ENCODE measurements at places on chromosomes 6 and 20. TPM values are rescaled to one million over a fixed set of nuclear protein-coding genes. Genes with fewer than 3 reads are reported as not detected.

- H3K36me3 ChIP-seq: no peaks in the 10 kb centered on the region
- H3K27ac ChIP-seq: no peak overlapping the region
- no peaks in the 10 kb centered on the region for H3K4me1 ChIP-seq
Observed at GRCh38 chr6:141254336-141254735, 878.4 kb upstream of the GJE1 start.

The COL21A1 gene
- total RNA-seq: not detected

- DNase-seq: peak; percentile 78
- H3K36me3 ChIP-seq: peaks cover 10% of the 10 kb centered on the region
- peaks cover 4% of the 10 kb centered on the region for H3K4me1 ChIP-seq
Observed at GRCh38 chr6:38057994-38058393, 238.5 kb downstream of the ZFAND3 start.

The SPTLC3 gene
- total RNA-seq: 1.4 TPM

DNA sequence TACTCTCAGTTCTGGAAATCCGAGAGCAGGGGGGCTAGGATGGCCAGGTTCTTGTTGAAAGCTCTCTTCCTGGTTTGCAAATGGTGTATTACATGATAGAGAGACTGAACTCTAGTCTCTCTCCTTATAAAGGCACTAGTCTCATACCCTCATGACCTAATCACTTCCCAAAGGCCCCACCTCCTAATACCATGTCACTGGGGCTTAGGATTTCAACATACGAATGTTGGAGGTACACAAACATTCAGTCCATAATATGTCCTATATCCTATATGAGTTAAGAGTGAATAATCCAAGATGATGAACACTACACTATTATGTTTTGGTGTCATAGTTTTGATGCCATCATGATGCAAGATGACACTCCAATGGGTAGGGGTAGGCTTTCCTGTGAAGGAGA lies 20.0 kb upstream of the TXLNB start:
- no peaks in the 10 kb centered on the region for H3K36me3 ChIP-seq
- peak; percentile 27 for DNase-seq
- H3K27me3 ChIP-seq: no peaks in the 10 kb centered on the region
- H3K4me3 ChIP-seq: no peak overlapping the region
- no peak overlapping the region for H3K27ac ChIP-seq
- 0 out of 2 replicates have a peak, but pooled peaks cover 2% of the 10 kb centered on the region for H3K4me1 ChIP-seq

DNA sequence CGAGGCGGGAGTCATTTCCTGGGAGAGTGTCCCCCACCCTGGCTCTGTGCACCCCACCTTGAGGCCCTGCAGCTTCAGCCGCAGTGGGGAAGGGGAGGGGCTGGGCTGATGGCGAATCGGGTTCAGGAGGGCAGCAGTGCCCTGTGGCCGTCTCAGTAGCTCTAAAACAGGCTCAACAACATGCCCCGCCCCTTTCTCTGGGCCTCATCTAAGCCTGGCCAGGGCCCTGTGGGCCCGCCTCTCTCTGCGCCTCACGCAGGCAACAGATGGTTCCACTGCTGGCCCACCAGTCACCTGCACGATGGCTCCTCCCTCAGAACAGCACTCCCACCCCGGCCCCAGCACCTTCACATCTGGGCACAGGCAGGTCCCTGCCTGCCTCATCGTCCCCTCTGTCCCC lies 30.2 kb downstream of the CHRNA4 start:
- H3K4me3 ChIP-seq: no peak overlapping the region
- H3K27me3 ChIP-seq: peaks cover 4% of the 10 kb centered on the region
- no peak overlapping the region for H3K27ac ChIP-seq
- no peak for DNase-seq

DNA sequence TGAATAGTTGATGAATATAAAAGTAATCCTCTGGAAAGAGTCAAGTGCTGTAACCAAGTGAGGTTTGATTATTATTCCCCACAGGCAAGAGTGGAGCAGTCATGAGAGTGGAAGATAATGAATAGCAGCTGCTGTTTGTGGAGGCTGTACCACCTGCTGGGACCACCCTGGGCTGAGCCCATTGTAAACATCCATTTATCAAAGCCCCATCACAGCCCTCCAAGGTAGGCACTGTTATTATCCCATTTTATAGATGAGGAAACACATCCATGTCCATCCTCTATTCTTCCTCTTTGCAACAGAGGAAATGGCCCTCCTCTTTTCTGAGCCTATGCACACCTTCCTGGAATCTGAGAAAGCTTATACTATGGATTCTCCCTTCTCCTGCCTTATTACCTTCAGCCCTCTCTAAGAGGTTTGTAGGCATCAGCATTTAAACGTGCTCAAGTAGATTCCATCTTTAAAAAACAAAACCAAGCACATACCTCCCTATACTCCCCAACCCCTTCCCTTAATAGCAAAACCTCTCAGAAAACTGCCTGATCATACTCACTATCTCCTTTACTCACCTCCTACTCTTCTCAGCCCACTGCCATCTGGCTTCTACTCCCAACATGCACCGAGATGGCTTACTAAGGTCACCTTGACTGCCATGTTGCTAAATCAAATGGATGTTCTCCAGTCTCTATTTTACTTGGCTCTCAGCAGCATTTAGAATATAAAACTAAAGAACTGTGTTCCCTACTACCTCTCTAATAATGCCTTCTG lies 37.1 kb downstream of the CDH22 start:
- no peak overlapping the region for H3K27ac ChIP-seq
- no peak overlapping the region for H3K4me3 ChIP-seq
- peaks cover 18% of the 10 kb centered on the region for H3K27me3 ChIP-seq
- DNase-seq: no peak
- H3K4me1 ChIP-seq: no peaks in the 10 kb centered on the region
- no peaks in the 10 kb centered on the region for H3K36me3 ChIP-seq

GRCh38 chr20:62827311-62828038 lies 10.6 kb downstream of the COL9A3 start:
- H3K27ac ChIP-seq: no peak overlapping the region
- no peaks in the 10 kb centered on the region for H3K27me3 ChIP-seq
- no peaks in the 10 kb centered on the region for H3K4me1 ChIP-seq
- H3K4me3 ChIP-seq: no peak overlapping the region
- no peaks in the 10 kb centered on the region for H3K36me3 ChIP-seq
- DNase-seq: no peak

DNA sequence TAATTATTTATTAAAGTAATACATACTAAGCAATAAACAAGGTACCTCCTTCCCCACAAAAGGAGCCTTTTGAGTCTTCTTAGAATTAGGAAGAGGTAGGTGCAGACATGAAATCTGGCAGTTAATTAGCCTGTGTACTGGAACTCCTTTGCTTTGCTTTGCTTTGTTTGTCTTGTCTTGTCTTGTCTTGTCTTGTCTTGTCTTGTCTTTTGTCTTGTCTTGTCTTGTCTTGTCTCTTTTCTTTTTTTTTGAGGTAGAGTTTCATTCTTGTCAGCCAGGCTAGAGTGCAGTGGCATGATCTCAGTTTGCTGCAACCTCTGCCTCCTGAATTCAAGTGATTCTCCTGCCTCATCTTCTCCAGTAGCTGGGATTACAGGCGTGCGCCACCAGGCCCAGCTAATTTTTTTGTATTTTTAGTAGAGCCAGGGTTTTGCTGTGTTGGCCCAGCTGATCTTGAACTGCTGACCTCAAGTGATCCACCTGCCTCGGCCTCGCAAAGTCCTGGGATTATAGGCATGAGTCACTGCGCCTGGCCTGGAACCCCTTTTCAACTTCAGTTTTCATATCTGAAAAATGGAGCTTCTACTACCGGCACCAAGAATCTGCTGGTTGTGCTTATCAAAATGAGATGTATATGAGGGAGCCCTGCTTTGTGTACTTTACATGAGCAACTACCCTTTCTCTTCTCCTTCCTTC lies 301.2 kb downstream of the CDKAL1 start:
- no peaks in the 10 kb centered on the region for H3K27me3 ChIP-seq
- no peaks in the 10 kb centered on the region for H3K4me1 ChIP-seq
- no peaks in the 10 kb centered on the region for H3K36me3 ChIP-seq
- no peak for DNase-seq
- H3K27ac ChIP-seq: no peak overlapping the region
- no peak overlapping the region for H3K4me3 ChIP-seq

DNA sequence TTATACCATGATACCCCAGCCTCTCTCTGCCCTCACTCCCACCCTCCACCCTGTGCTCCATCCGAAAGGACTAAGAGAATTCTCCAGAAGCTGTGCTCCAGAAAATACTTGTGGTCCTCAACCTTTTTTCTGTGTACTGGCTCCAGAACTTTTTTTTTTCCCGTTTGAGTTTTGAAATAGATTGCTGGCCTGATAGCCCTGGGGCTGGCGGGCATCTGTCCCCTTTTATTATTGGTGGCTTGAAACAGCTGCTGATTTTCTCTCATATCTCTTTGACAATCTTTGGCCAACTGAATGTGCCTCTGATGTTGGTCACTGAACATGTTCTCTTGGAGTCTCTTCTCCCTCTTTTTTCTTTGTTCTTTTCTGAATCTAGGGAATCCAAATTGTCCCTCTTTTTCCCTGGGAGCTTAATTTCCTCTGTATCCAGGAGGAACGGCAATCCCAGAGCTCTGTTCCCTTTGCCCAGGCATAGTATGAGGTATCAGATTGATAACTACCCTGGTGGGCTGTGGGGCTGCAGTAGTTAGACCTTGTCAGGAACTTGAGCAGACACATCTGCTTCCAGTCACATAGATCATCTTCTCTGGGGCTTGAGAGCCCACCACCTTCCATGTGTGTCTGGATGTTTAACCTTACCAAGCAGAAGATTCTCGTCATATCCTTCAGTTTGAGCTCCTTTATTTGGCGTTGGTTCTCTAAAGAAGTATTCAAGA lies 1.6 kb downstream of the PPARD start:
- peaks cover 28% of the 10 kb centered on the region for H3K36me3 ChIP-seq
- peak overlapping the region; percentile 64 for H3K4me3 ChIP-seq
- H3K27me3 ChIP-seq: peaks cover 3% of the 10 kb centered on the region
- peaks cover 14% of the 10 kb centered on the region for H3K4me1 ChIP-seq
- DNase-seq: no peak

GRCh38 chr6:5876076-5876475 lies 130.6 kb downstream of the NRN1 start:
- H3K27me3 ChIP-seq: no peaks in the 10 kb centered on the region
- H3K4me1 ChIP-seq: no peaks in the 10 kb centered on the region
- no peak for DNase-seq
- H3K36me3 ChIP-seq: no peaks in the 10 kb centered on the region
- H3K27ac ChIP-seq: no peak overlapping the region

All from IMR-90 (cell line).